ENCODE measurements at places on chromosomes 12 and 14.

- peak; percentile 6 for DNase-seq
These were observed 817 bp upstream of the MDM1 start for GRCh38 chr12:68332728-68333630.

GRCh38 chr12:105862163-105862821, 276.5 kb downstream of the NUAK1 start:
- no peak for DNase-seq

- peak; percentile 47 for DNase-seq
These were observed 857 bp downstream of the ETNK1 start for GRCh38 chr12:22625762-22626294.

DNA sequence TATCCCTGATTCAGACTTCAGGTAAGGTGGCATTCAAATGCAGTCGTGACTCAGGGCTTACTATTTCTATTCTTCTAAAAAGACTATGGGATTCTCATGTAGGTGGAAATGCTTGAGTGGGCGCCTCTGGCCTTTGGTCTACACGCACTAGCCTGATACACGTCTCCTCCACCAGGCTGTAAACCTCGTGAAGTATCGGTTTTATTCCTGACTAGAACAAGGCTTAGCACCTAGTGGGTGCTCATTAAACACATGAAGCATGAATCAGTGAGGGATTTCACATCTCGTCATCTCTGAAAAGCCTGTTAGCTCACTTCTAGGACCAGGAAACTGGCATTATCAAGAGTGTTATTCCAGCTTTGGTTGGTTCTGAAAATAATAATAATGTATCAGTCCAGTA, 17.7 kb upstream of the HNF1A start:
- DNase-seq, result no peak
